ENCODE measurements at places on chromosomes 6 and 20. TPM values are rescaled to one million over a fixed set of nuclear protein-coding genes. Genes with fewer than 3 reads are reported as not detected.

The PI16 gene
- 15.4 TPM for total RNA-seq

The RNF39 gene
- 0.65 TPM for total RNA-seq

The GNRH2 gene
- 1.5 TPM for total RNA-seq

The ZBTB24 gene
- total RNA-seq = 13.3 TPM

The RPP21 gene
- total RNA-seq = 48.3 TPM

The DEF6 gene
- 28.0 TPM for total RNA-seq

The OLIG3 gene
- total RNA-seq = not detected

The PRICKLE4 gene
- 14.2 TPM for total RNA-seq

The KIAA1755 gene
- total RNA-seq = 3.9 TPM

The FAM110A gene
- 35.1 TPM for total RNA-seq

The APOBEC2 gene
- total RNA-seq = 0.57 TPM

The ADGRF1 gene
- 70.0 TPM for total RNA-seq

The BPIFA1 gene
- not detected for total RNA-seq

The DCDC2 gene
- 15.2 TPM for total RNA-seq

The BTN1A1 gene
- not detected for total RNA-seq

The PSORS1C1 gene
- 0.10 TPM for total RNA-seq

The FAM83C gene
- total RNA-seq = 4.0 TPM

The SLC25A27 gene
- 25.1 TPM for total RNA-seq

The MATN4 gene
- not detected for total RNA-seq

The MACROD2 gene
- 17.1 TPM for total RNA-seq

The ELOVL2 gene
- 0.31 TPM for total RNA-seq

The RAET1L gene
- not detected for total RNA-seq

The CD93 gene
- 53.7 TPM for total RNA-seq

The CRISP3 gene
- total RNA-seq = 117 TPM

The MUCL3 gene
- total RNA-seq = not detected

The TFAP2C gene
- total RNA-seq = 12.5 TPM

The PKIB gene
- total RNA-seq = 3.5 TPM

The MEI4 gene
- 0.47 TPM for total RNA-seq

The FAXC gene
- total RNA-seq = 2.7 TPM

Measured in ureter (tissue), 1 donor.